ENCODE measurements at places on chromosomes 2 and 18.

GRCh38 chr2:144796936-144797335 is 277.0 kb upstream of the ZEB2 start:
- DNase-seq = no peak

DNA sequence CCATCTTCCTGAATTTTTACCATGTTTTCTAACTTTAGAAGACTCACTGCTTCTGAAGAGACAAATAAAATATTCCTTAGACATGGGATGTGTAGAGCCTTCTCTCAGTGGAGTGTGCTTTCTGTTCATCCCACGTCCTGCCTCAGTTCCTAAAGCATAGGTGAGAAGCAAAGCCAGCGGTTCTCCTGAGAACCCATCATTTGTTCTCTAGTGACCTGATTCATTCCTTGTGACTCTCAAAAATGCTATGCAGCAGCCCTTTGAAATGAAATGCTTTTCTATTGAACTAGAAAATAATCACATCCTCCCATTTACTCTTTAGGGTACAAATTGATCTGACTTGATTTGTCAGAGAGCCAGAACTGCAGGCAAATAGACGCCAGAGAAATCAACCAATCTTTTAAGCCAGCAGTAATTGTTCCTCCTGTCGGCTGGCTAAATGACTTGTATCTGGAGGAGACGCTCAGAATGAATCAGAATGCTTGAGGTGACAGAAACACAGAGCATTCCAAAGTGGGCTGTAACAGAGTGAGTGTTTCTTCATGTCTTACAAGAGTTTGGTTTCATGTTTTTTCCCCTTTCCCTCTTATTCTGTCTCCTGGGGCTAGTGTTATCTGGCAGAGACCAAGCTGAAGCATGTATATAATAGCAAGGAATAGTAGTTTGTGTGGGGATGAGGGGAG is 81.3 kb upstream of the TMEM178A start:
- no peak for DNase-seq

GRCh38 chr2:136376798-136377211 is 258.9 kb upstream of the CXCR4 start:
- DNase-seq = peak; percentile 61

GRCh38 chr2:60659026-60659425 is 97.0 kb upstream of the PAPOLG start:
- DNase-seq = no peak

- DNase-seq = peak; percentile 61
Measured at GRCh38 chr2:16900405-16901025, 234.9 kb upstream of the CYRIA start.

GRCh38 chr18:54824761-54825160 is 3.5 kb upstream of the RAB27B start:
- no peak for DNase-seq

GRCh38 chr2:199602271-199602895 is 144.6 kb upstream of the SATB2 start:
- no peak for DNase-seq

DNA sequence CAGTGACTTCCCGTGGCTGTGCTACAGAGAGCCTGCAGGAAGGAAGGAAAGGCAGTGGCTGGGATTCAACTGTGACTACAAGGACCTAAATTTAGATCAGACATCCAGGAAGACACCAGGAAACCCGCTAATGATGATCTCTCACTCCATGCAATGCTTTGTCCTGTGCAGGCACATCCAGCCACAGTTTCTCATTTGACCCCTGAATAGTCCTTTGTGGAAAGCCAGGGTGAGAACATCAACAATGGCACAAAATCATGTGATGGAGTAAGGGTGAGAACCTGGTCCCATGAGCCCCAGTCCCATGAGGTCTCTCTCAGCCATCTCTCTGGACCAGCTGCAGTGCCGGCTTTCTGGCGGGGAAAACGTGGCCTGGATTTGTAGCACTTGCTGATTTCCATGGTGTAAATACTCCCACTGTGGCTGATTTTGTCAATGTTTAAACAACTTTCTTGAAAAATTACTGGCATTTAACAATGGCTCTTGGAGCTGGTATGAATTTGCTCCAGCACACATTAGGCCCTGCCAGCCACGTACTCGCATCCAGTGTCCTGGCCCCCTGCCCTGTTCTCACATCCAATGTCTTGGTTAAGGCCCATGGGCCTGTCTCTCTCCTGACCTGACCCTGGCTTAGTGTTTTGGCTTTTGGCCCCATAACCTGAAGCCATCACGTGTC is 159.0 kb upstream of the HAAO start:
- DNase-seq = no peak

GRCh38 chr18:36572135-36572856 is 256.5 kb downstream of the TPGS2 start:
- peak; percentile 72 for DNase-seq

DNA sequence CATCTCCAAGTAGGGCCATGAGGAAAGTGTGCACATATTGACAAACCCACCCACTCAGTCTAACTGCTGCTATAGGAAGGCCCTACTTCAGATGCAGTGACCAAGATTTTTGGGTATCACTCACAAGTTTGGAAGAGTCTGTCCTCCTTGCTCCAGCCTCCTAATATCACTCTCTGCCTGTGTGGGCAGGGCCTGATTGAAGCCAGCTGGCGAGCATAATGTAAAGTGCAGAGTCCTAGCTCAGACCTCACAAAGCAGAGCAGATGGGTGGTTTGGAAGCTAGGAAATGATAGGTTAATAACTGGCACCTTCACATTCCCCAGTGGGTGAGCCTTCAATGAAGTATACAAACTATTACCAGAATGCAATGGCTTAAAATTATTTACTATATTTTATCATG is 11.2 kb upstream of the SULT1C3 start:
- DNase-seq = no peak

DNA sequence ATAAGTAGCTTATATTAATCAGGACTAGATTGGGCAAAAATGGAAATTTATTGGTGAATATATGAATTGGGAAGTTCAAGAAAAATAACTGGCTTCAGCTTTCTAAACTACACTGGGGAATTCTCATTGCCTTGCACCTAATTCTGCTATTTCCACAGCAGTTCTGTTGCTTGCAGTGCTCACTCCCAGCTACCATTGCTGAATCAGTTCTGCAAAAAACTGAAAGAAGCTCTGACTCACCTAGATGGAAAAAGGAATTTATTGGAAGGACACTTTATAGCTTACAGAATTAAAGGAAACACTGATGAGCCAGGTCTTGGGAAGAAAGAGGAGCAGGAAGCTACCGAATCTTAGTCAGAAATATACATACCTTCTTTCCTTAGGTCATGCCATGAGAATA is 60.3 kb upstream of the ACVR1 start:
- DNase-seq = no peak

DNA sequence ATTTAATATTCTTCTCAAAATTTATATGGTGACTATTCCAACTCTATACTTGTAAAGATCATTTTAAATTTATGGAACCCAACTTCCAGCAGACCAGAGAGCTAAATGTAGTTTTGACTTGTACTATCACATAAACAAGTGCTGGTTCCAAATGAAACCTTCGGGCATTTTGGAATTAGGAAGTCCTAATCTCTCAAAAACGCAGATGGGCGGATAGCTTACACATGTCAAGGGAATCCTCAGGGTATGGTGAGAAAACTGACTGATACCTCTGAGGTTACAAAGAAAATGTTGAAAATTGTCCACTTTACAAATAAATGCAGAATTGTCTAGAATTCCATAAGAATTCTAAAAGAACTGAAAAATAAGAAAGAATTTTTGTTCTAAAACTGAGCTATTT is 224.1 kb downstream of the SS18 start:
- no peak for DNase-seq

DNA sequence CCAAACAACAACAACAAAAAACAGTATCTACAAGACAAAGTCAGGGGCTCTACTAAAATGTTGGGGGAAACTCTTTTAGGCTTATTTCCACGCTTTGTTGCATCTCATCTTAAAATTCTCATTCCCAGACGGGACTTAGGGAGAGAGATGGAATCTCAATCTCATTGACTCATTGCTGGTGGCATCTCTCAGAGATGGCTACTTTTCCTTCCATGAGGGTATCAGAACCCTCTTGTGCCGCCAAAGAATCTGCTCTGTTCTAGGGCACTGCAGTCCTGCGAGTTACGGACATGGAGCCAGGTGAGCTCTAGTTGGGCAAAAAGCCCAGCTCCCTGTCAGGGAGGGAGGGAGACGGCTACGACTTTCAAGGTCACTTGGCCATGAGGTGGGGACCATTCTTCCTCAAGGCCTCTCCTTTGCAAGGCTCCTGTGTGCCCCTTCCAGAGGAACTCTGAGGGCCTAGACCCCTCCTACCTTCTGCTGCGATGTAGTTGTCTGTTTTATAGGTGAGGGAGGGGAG is 68.0 kb downstream of the MYCN start:
- DNase-seq = no peak

DNA sequence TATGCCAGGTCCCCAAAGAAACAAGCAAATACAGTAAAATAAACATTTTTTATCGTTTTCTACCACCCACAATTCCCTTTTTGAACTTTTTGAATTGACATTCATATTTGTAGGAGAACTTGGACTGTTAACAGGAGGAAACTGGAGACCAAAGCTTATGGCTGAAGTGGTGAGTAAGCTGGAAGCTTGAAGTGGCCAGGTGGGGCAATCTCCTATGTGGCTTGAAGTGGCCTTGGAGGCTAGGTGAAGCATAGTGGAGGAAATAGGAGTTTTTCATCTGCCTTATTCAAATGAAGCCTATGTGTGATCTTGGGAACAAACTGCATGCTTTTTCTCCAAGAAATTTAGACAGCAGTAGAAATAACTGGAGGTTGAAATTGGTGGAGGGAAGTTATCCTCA is 962.9 kb upstream of the FANCL start:
- no peak for DNase-seq

- DNase-seq = no peak
Measured at GRCh38 chr2:203574824-203575223, 39.7 kb upstream of the RAPH1 start.

DNA sequence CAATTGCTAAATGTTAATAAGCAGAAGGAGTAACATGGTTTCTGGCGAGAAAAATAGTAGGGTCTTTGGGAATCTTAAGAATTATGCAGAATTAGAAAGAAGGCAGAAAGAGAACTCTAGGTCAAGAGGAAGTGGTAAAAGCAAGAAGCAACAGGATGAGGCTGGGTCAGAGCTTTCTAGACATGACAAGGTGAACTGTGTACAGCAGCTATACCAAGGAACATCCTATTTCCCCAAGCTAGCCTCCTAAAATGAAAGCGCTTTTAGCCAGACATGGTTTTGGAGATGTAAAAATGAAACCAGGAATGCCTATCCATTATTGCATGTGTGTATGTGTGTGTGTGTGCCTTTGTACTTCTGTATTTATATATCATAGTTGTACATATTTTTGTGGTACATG is 42.3 kb upstream of the STAT1 start:
- DNase-seq = peak; percentile 77

- no peak for DNase-seq
Measured at GRCh38 chr18:76162886-76163285, 332.2 kb downstream of the ZNF516 start.

GRCh38 chr2:237592425-237592980 is 2.0 kb upstream of the RAB17 start:
- DNase-seq = no peak

DNA sequence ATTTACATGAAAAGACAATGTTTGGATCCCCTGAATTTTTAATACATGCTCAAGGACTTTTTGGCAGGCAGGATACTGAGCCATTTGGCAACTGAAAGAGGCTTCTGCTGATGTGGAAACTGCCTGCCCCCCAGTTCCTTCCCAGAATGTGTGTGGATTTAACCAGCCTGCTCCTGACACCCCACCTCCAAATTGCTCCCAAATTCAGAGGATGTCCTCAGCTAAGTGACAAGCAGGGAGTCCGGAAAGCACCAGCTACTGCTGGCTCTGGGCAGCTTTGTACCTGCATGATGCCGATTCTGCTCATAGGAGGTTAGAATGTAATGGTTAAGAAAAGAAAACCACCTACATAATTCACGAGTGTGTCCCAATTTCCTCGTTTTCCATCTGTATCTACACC is 197.5 kb downstream of the CDH20 start:
- DNase-seq = no peak

- no peak for DNase-seq
Measured at GRCh38 chr2:161971551-161971950, 102.5 kb downstream of the DPP4 start.

DNA sequence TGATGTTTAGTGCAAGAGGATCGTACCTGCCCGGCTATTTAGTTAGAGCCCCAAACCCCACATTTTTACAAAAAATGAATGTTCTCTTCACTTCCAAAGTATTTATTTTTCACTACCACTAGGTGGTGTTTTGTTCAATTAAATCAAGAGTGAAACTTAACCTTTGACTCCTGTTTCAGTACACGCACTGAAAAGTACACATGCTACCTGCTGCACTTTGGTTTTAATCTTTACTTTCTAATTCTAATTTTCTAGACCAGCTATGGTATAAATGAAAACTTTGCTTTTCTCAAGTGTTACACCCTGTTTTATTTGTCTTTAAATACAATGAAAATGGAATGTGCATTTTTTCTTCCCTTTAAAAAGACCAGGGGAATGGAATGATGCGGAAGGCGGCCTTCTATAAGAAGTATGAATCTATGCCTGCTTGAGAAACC is 31.4 kb upstream of the CHN1 start:
- no peak for DNase-seq
